WTC11 (cell line): ENCODE measurements at places on chromosomes 13 and 19. TPM values are rescaled to one million over a fixed set of nuclear protein-coding genes. Genes with fewer than 3 reads are reported as not detected.

The ARHGEF1 gene
- total RNA-seq = 77.2 to 102 TPM (median 82.9 TPM) in 3 replicates

GRCh38 chr19:12838886-12839756 is 806 bp downstream of the MAST1 start:
- DNase-seq = no peak
- peaks cover 39% of the 10 kb centered on the region for H3K27me3 ChIP-seq
- peaks cover 42% of the 10 kb centered on the region for H3K4me1 ChIP-seq
- peaks cover 5% of the 10 kb centered on the region for H3K36me3 ChIP-seq

The LRP3 gene
- 37.7 to 47.0 TPM (median 39.5 TPM) in 3 replicates for total RNA-seq

DNA sequence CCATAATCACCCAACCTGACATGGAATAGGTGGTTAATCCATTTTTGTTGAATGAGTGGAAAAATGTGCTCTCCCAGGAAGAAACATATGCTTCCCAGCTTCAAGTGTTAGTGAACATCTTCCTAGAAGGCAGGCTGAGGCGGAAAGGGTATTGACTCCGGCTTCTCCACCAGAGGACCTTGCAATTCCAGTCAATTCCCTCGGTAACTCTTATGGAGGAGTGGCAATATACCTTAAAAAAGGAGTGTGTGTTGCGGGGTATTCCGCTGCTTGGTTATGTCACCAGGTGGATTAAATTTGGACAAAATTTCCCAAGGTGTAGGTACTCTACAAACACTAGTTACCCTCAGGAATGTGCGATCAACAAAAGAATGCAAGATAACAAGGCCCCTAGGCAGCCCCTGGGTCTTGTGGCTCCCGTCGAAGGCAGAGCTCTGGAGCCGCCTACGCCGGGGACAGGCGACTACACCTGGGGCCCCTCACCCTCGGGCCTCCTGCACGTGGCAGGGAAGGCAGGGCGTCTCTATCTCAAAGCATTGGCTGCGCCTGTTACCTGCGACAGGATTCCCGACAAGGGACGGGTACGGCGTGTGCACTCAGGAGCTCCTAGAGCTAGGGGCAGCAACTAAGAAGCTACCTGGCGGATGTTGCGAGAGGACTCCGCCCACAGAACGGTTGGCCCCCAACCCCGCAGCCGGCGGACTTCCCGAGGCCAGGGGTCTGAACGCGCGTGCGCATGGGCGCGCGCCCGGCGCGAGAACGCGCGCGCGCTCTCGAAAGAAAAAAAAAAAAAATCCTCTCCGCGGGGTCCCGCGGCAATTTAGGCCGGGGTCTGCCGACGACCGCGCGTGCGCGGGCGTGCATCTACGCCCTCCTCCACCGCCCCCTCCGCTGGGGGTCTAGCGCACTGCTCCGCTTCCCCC is at the start of gene WDR87:
TSS of gene WDR87 (minus strand) at position 649 of the 923 bp plus-strand sequence. CDS start 8,355 bp downstream, outside the sequence.
- no peaks in the 10 kb centered on the region; the same call in 1 of the 2 replicates for H3K27me3 ChIP-seq
- peak within 1 kb of the TSS; percentile 90 for H3K4me3 ChIP-seq
- DNase-seq = peak; percentile 89
- H3K36me3 ChIP-seq = no peaks in the 10 kb centered on the region

- H3K4me1 ChIP-seq = no peaks in the 10 kb centered on the region
- H3K4me3 ChIP-seq = no peak overlapping the region
- no peak overlapping the region for H3K27ac ChIP-seq
- DNase-seq = no peak
Observed at GRCh38 chr13:66700117-66700601, 530.0 kb downstream of the PCDH9 start.

The ZNF486 gene
- total RNA-seq = 20.7 to 22.3 TPM (median 20.8 TPM) in 3 replicates

The PRODH2 gene
- total RNA-seq = 0.14 TPM in 1 of 3 replicates, not detected in the others

The KLK8 gene
- total RNA-seq = 4.4 to 6.9 TPM (median 5.9 TPM) in 3 replicates

DNA sequence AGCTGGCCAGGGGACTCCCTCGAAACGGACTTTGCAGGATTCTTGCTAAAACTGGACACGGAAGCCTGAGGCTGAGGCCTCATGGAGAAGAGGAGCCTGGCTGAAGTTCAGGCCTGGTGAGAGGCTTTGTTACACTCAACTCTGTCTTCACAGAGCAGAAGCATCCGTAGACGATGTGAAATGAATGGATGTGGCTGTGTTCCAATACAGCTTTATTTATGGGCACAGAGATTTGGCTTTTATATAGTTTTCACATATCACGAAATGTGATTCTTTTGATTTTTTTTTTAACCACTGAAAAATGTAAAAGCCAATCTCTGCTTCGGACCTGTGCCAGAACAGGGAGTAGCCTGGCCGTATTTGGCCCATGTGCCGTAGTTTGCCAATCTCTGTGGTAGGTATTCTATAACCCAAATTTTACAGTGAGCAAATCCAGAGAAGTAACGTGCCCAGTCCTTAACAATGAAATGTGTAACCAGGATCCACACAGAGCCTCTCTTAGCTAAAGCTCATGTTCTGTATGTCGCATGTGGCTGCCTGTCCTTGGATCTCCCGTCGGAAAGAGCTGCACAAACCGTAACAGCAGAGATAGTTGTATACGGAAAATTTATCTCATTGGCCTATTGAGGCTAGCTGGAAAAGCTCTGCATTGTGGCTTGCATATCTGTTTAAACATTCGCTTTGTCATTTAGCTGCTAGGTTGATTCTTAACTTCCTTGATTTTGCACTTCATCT is 171.6 kb upstream of the RNF113B start:
- H3K4me1 ChIP-seq = peaks cover 27% of the 10 kb centered on the region
- no peak overlapping the region for H3K4me3 ChIP-seq
- no peak for DNase-seq
- no peaks in the 10 kb centered on the region for H3K27me3 ChIP-seq

- peaks cover 19% of the 10 kb centered on the region for H3K27me3 ChIP-seq
- H3K27ac ChIP-seq = peak overlapping the region; percentile 61
- H3K36me3 ChIP-seq = no peaks in the 10 kb centered on the region
- H3K4me1 ChIP-seq = peaks cover 49% of the 10 kb centered on the region
Observed at GRCh38 chr19:29040951-29041350, 172.0 kb downstream of the UQCRFS1 start.

The CGB1 gene
- total RNA-seq = 0.87 TPM in 1 of 3 replicates, not detected in the others

DNA sequence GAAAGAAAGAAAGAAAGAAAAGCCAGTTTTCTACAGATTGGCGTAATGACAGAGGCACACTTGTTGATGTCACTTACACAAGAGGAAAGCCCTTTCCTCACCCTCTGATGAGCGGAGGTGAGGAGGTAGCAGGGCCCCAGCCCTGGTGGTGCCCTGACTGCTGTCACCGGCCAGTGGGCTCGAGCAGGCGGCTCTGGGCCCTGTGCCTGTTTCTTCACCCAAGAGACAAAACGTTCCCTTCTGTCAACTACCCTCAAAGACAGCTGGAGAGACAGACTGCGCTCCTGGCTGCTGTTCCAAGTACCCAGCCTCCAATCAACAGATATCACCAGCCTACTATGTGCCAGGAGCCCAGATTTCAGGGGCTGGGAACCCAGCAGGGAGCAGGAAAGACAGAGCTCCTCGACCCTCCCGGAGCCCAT is 10.1 kb downstream of the EPS15L1 start:
- peaks cover 36% of the 10 kb centered on the region for H3K4me1 ChIP-seq
- no peak for DNase-seq
- H3K4me3 ChIP-seq = no peak overlapping the region
- H3K27me3 ChIP-seq = no peaks in the 10 kb centered on the region
- H3K27ac ChIP-seq = peak overlapping the region; percentile 69; the same call in 1 of the 2 replicates

- DNase-seq = no peak
- H3K27me3 ChIP-seq = no peaks in the 10 kb centered on the region
- H3K36me3 ChIP-seq = peaks cover 24% of the 10 kb centered on the region
- no peak overlapping the region for H3K27ac ChIP-seq
- H3K4me3 ChIP-seq = no peak overlapping the region
Observed at GRCh38 chr13:83085186-83085900, 796.9 kb downstream of the SLITRK1 start.

GRCh38 chr13:31372454-31372853 is 172.7 kb downstream of the B3GLCT start:
- H3K36me3 ChIP-seq = no peaks in the 10 kb centered on the region
- no peak overlapping the region for H3K27ac ChIP-seq
- H3K4me3 ChIP-seq = no peak overlapping the region
- no peaks in the 10 kb centered on the region for H3K27me3 ChIP-seq
- no peaks in the 10 kb centered on the region for H3K4me1 ChIP-seq

The KRTDAP gene
- total RNA-seq = 1.3 to 3.2 TPM (median 1.7 TPM) in 3 replicates

The SELENOV gene
- 12.6 to 15.4 TPM (median 15.1 TPM) in 3 replicates for total RNA-seq

The KIR2DL3 gene
- total RNA-seq = not detected in 3 replicates

The ACTMAP gene
- total RNA-seq = 29.6 to 42.4 TPM (median 40.2 TPM) in 3 replicates

GRCh38 chr19:23905771-23906170 is 8.9 kb upstream of the ZNF726 start:
- peaks cover 85% of the 10 kb centered on the region for H3K36me3 ChIP-seq
- H3K4me1 ChIP-seq = no peaks in the 10 kb centered on the region
- H3K4me3 ChIP-seq = no peak overlapping the region
- no peak for DNase-seq
- peaks cover 13% of the 10 kb centered on the region for H3K27me3 ChIP-seq

The TMEM255B gene
- 4.7 to 5.9 TPM (median 4.8 TPM) in 3 replicates for total RNA-seq

DNA sequence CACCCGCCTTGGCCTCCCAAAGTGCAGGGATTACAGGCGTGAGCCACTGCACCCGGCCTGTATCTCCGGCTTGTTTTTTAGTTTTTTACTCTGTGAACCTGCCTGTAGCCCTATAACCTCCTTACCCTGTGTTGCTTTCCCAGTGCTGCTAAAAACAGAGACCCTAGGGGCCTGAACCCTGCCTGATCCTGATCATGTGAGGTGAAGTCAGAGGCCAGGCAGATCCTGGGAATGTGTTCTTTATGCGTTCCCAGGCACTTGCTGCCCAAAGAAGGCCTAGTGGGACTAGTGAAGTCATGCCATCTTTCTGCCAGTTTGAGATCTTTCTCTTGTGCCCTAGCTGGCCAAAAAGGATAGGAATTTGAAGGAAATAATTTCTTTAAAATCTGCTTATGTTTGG is 4.6 kb downstream of the UBA2 start:
- DNase-seq = no peak
- H3K36me3 ChIP-seq = peaks cover 51% of the 10 kb centered on the region
- H3K27me3 ChIP-seq = no peaks in the 10 kb centered on the region
- no peak overlapping the region for H3K4me3 ChIP-seq
- H3K4me1 ChIP-seq = peaks cover 19% of the 10 kb centered on the region

The DAND5 gene
- total RNA-seq = 0.18 to 0.23 TPM (median 0.22 TPM) in 3 replicates

The SPACA4 gene
- not detected in 3 replicates for total RNA-seq

The C3 gene
- 7.0 to 9.3 TPM (median 8.9 TPM) in 3 replicates for total RNA-seq

DNA sequence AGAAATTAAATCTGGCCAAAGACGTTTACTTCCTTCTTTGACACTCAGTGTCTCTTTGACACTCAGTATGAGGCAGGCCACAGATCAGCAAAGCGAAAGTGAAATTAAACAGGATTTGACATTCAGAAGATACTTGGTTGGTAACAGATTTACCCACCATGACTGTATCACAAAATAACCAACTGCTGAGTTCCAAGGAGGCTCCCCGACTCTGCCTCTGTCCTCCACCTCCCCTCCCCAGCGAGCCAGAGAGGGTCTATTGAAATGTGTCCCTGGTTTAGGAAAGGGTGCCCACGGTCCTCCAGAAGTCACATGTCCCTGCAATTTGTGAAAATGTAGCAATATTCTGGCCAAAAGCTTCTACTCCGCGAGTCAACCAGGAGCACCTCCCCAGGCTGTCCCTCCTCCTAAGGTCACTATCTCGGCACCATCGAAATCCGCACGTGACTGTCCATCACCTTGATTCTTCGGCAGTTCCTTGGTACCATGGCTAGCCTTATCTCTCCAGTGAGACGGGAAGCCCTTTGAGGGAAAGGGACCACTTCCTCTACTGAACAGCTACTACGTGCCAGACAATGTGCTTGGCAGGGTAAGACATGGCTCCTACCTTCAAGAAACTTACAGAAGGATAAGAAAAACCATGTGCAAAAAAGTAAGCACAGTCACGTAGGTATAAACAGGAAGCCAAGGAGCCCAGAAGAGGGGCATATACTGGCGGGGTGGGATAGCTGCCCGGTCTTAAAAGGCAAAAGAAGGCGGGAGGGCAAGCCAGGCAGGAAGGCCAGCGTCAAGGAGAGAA is 1.5 kb downstream of the N4BP2L1 start:
- peaks cover 11% of the 10 kb centered on the region for H3K27me3 ChIP-seq
- H3K4me1 ChIP-seq = peaks cover 29% of the 10 kb centered on the region
- H3K4me3 ChIP-seq = peak overlapping the region; percentile 72
- no peak overlapping the region for H3K27ac ChIP-seq
- no peaks in the 10 kb centered on the region for H3K36me3 ChIP-seq

The ZNF546 gene
- 1.1 to 2.1 TPM (median 1.1 TPM) in 3 replicates for total RNA-seq

DNA sequence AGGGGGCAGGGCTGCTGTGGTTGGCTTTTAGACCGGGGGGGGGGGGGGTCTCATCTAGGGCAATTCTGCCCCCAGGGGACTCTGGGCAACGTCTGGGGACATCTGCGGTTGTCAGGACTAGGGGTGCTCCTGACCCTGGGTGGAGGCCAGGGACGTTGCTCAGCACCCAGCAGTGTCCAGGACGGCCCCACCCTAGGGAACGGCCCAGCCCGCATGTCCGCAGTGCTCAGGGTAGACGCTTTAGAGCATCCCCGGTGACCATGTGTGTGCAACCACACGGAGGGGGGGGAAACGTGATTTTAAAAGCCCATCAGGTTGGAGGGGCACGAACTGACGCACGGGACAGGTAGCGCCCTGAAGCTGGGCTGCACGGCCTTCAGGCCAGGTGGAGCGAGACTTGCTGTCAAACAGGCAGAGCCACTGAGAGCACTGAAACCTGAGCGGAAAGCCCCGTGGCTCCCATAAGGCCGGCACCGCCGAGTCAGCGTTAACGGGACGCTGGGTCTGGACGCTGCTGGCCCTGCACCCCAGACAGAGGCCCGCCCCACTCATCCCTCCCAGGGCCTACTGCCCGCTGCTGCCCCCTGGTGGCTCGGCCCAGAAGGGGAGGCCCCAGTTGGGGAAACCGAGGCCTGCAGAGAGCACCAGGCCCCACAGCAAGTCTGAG is 8.3 kb downstream of the CACTIN start:
- no peaks in the 10 kb centered on the region for H3K27me3 ChIP-seq
- H3K27ac ChIP-seq = no peak overlapping the region
- peaks cover 5% of the 10 kb centered on the region for H3K36me3 ChIP-seq
- 0 out of 2 replicates have a peak, but pooled peaks cover 3% of the 10 kb centered on the region for H3K4me1 ChIP-seq
- DNase-seq = peak; percentile 80

DNA sequence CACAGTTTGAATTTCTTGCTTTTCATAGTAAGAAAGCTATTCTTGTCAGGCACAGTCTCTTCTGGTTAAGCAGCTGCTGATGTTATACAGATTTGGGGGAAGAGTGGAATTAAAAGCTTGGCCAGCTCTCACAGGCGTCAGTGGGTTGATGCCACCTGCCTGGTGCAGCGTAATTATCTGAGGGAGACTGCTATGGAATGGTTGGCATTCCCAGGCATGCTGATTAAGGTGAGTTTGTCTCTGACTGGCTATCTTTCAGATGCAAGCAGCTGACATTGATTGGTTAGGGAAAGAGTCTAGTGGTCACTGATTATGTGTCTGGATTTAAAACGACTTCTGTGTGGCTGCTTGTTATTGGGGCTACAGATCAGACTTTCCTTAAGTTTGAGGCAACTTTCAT is 948.4 kb downstream of the UQCRFS1 start:
- H3K27ac ChIP-seq = no peak overlapping the region
- H3K27me3 ChIP-seq = no peaks in the 10 kb centered on the region
- H3K36me3 ChIP-seq = peaks cover 3% of the 10 kb centered on the region; the same call in 1 of the 2 replicates
- no peak overlapping the region for H3K4me3 ChIP-seq

The CD22 gene
- total RNA-seq = 0.28 to 1.1 TPM (median 0.55 TPM) in 3 replicates

The PDX1 gene
- not detected in 3 replicates for total RNA-seq

GRCh38 chr13:64675255-64675892 is 2554.8 kb downstream of the PCDH9 start:
- no peak overlapping the region for H3K4me3 ChIP-seq
- H3K4me1 ChIP-seq = peaks cover 7% of the 10 kb centered on the region
- H3K27me3 ChIP-seq = no peaks in the 10 kb centered on the region

The SLC5A5 gene
- 2.5 TPM in 3 replicates for total RNA-seq

GRCh38 chr13:102869948-102870676 is 24.3 kb downstream of the ERCC5 start:
- no peak for DNase-seq
- peaks cover 35% of the 10 kb centered on the region for H3K36me3 ChIP-seq
- peak overlapping the region; percentile 27; the same call in 1 of the 2 replicates for H3K27ac ChIP-seq
- H3K27me3 ChIP-seq = no peaks in the 10 kb centered on the region
- no peak overlapping the region for H3K4me3 ChIP-seq
